Spinal cord (tissue), 10 donors: ENCODE measurements at places on chromosomes 6 and 20.
A peak's percentile ranks its signal among the peaks of the same experiment; 100 is the strongest.

DNA sequence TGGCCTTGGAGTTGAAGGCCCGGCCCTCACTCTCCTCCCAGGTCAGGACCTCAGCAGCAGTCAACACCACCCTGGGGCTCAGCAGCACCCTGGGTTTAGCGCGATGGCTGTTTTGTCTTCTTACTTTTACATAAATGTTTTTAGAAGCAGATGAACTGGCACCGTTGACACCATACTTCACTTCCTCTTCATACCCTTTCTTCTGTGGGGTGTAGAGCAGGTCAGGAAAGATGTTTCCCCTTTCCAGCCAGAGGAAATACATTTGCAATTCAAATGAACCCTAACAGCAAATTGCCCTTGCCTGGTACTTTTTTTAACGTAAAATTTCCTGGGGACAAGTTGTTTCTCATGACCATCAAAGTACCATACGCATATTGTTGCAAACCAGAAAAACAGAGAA lies 54.7 kb upstream of the SNX9 start:
- no peak for DNase-seq

DNA sequence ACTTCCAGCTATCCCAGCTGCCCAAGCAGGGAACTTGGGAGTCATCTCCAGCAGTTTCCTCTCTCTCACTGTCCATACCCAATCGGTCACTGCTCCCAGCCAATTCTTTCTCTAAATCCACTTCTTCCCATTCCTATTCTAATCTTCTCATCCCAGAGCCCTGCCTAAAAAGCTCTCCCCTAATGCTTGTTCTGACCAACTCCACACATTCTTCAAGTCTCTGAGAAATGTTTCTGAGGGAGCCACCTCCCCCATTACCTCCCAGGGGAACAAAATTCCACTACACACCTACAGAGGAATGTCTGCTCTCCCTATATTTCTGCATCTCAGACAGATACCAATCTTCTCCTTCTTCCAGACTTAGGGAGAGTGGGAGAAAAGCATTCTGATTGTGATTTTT lies 14.0 kb downstream of the SLC17A4 start:
- no peak for DNase-seq

GRCh38 chr6:118509009-118509617 lies 39.0 kb upstream of the PLN start:
- DNase-seq = peak; percentile 61

DNA sequence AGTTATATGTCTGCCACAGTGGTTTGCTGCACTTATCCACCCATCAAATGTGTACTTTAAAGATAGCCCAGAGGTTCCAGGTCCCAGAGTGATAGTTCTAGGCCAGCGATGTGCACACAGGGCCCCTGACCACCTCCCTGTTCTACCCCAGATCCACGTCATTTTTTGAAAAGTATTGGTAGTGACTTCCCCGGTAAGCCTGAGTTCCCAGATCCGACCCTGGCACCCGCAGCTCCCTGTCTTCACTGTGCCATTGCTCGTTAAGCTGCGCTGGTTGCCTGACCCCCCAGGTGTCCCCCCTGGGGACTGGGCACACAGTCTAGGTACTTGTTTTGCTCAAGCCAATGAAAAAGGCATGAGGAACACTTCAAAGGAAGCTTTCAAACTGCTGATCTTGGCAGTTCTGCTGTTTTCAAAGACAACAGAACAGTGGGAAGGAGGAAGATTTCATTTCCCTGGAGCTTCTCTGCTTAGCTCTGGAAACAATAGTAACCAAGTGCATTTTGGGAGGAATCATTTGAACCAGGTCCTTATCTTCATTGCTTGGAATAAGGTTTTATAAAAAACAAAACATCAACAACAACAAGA lies 116.3 kb upstream of the TAB2 start:
- DNase-seq = no peak

DNA sequence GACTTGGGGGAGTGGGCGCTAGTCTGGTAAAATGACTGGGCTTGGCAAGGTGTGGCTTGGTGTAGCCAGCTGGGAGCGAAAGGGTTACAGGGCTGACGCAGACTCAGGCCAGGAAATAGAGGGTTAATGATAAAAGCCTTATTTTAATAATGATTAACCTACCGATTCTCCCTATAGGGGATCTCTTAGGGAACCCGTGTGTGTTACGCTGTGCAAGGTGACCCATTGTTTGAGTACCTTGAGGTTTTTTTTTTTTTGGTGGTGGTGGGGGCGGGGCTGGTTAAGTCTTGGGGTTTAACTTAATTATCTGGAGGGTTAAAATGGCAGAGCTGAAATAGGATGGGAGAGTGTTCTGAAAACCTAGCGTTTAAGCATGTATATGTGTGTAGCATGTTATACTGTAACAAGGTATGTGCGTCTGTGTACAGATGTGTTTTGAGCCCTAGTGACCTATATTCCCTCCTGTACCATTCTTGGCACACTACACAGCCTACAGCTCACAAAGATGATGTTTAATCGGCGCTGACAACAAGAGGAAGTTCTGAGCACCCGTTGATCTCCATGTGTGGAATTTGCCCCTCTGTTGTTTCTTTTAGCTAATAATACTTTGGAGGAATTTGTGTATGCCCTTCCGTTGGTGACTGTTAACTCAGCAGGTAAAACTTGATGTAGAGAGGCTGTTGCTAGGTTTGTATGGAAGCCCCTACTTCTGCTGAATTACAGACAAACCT lies 1.3 kb downstream of the CARMIL1 start:
- no peak for DNase-seq

DNA sequence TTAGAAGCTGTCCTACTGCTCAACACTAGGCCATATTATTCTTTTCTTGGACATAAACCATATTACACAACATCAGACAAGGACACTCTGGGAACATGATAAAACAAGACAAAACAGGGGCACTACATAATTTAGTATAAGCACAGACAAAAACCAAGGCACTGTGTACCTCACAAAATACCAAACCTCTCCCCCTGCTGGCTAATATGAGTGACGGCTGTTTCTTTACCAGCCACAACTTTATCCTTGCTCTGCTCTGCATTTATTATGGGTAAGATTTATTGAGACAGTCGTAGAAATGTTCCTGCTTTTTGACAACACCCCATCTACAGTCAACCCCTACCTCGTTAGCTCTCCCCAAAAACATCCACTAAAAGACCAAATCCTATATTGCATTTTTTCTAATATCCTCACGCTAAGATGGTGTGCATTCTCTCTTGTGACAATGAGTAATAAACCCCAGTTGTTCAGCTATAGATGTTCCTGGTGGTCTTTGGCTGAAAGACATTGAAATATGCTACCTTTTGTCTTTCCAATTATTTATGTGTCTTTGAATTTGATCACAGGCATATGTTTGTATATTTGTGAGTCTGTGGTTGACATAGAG lies 23.8 kb upstream of the POLR1H start:
- DNase-seq = peak; percentile 36
